D721Med (cell line): ENCODE measurements at places on chromosomes 2 and 18.

GRCh38 chr2:27442920-27443282, 720 bp downstream of the KRTCAP3 start:
- DNase-seq = no peak

DNA sequence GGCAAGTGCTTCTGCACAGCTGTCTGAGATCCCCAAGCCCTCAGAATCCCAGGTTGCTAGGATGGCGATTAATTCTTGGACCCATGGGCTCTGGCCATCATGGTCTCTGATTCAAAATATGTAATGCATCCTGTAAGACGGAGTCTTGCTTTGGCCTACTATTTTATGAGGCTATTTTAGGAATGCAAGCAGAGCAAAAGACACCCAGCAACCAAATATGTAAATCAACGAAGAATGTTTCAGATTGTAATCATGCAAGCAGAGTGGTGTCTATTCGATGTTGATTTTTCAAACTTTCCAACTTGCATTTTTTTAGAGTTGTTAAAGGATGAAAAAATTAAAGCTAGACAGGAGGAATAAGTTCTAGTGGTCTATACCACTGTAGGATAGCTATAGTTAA, 154.8 kb downstream of the COL6A3 start:
- DNase-seq = no peak

- DNase-seq = no peak
These were observed 55.5 kb upstream of the EML6 start for GRCh38 chr2:54667726-54668650.

DNA sequence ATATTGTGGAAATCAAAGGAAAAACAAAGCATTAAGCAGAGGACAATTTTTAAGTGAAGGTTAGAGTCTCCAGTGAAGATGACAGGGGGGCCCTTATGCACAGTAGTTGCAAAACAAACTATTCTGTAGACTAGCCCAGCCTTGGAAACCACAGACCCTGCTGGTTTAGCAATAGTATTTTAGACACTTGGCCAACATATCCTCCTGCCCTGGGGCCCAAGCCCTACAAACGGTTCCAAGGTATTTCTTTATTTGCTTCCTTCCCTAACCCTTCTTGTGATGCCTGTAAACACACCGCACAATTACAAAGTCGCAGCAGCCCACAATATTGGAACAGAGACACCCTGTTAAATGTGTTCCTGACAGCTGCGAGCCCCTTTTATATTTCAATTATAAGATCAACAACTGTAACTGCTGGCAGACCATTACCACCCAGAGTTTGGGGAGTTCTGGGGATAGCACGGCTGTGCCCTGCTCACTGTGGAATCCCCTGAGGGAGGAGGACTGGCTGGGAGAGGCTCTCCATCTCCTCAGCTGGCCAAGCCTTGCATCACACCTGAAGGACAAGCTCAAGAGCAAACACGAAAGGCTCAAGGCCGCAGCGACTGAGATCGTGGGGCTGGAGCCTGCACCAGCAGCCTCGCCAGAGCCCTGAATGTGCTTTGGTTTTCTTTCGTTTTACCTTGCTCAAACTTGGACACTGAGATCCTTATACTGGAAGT, 282.2 kb upstream of the ATP5MC3 start:
- no peak for DNase-seq

GRCh38 chr2:77086478-77086877, 435.7 kb downstream of the LRRTM4 start:
- no peak for DNase-seq

GRCh38 chr2:178824181-178824580, 17.0 kb upstream of the TTN start:
- no peak for DNase-seq

DNA sequence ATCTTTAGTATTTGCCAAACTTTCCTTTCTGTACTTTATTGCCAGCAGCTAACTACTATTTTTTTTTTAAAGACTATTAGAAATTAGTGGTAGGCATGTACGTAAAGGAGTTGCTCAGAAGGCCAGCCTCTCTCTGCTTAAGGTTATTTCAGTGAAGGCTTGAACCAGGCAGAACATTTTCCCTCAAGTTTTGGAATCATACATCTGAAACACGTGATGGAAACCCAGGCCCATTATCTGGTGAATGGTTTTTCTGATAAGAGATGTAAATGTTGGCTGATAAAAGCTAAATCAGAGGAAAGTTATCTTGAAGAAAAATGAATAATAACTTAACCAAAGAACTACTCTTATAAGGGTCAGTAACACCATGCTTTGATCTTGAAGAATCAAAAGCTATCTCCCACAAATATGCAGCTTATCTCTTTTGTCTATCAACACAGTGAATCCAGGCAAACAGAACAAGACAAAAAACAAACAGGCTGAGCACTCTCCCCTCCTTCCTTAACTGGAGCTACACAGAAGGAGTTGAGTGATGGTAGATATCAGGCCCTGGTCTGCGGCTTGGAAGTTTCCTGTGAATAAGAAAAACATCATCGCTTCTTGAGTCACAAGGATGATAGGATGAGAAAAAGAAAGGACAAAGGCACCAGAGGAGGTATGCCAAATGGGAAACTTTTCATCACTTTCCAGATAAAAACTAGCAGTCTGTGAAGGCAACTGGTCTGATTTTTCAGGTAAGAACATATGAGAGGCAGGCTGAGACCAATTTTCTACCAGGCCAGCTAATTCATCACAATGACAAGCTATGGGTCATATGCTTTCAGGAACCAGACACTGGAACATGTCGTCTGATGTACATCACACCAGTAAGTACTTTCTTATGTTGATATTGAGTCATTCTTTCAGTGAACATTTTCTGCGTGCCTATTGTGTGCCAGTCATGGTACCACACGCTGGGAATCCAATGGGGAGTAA, 88.4 kb upstream of the STK17B start:
- no peak for DNase-seq

DNA sequence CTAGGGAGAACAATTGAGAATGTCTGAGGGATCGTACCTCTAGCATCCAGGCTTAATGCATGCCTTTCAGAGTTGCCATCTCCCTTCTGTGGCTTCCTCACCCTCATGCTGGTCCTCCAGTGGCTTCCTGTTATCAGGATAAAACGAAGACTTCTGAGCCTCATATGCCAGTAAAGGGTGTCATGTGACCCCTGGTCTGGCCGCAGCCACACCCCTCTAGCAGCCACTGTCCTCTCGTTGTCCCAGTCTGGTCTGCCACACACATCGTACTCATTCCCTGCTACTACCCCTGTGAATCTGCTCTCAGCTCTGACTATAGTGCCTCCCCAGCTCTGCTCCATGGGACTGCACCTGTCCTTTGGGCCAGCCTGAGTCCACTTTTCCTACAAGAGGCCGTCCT, 62.6 kb upstream of the TMEM177 start:
- no peak for DNase-seq

- no peak for DNase-seq
These were observed 1006.6 kb upstream of the POU3F3 start for GRCh38 chr2:103847276-103847675.
